ENCODE measurements at places on chromosomes 5 and 9.
A peak's percentile ranks its signal among the peaks of the same experiment; 100 is the strongest.

GRCh38 chr9:33676746-33677505 is 118.4 kb upstream of the PRSS3 start:
- peak; percentile 33 for DNase-seq

DNA sequence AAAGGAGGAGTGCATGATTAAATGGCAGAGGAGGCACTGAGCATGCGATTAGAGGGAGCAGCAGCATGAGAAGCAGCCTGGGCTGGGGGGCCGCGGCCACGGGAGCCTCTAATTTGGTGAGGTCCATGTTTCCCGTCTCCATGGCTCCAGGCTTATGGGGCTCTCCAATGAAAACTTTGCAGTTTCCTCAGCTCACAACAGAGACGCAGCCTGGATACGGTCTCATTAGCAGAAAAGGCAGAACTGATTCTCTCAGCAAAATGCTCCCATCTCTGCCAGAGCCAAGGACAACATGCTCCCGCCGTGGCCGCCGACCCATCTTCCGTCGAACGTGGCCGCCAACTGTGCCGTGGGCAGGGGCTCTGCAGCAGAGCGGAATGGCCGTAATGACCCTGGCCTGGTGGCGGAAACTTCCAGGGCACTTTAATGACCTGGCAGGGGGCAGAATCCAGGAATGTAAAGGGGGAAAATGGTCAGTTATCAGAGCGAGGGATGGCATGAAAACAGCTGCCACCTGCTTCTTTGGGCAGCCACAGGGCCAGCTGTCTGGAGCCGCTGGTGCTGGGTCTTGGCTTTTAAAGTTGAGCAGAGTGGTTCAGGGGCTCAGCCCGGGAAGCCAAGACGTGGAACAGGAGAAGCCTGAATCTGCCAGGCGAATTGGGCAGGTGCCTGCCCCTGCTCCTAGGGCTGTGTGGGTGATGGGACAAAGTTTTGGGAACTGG is 76.5 kb downstream of the COL5A1 start:
- DNase-seq, result no peak

- no peak for DNase-seq
These were observed 58.1 kb downstream of the MARCHF3 start for GRCh38 chr5:126972062-126972895.

- DNase-seq, result no peak
These were observed 100.4 kb downstream of the OSTF1 start for GRCh38 chr9:75188756-75189155.

GRCh38 chr9:120846251-120846889 is 3.6 kb upstream of the PSMD5 start:
- DNase-seq, result no peak

DNA sequence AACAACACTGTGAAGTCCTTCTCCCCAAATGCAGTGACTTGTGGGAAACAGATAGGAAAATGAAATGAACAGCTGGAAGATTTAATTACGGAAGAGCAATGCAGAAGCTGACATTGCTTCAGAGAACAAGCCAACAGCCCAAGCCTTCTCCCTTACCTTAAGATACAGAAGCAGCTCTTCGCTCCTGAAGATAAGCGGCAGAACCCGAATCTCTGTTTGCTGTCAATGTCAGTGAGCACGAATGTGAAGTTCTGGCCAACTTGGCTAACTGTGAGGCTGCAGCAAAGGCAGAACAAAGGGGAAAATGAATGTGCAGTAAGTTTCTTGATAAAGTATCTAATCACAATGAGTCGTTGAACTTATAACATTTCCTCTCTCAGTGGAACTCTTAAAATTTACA is 172.4 kb downstream of the DENND1A start:
- no peak for DNase-seq

GRCh38 chr5:132263548-132264261 is 6.2 kb downstream of the PDLIM4 start:
- DNase-seq, result no peak
